Activated T-cell treated with anti-CD3 and anti-CD28 coated beads for 1 hour (primary cell): ENCODE measurements at places on chromosomes 6 and 20.

GRCh38 chr6:118370722-118371121 is 177.4 kb upstream of the PLN start:
- DNase-seq = no peak

DNA sequence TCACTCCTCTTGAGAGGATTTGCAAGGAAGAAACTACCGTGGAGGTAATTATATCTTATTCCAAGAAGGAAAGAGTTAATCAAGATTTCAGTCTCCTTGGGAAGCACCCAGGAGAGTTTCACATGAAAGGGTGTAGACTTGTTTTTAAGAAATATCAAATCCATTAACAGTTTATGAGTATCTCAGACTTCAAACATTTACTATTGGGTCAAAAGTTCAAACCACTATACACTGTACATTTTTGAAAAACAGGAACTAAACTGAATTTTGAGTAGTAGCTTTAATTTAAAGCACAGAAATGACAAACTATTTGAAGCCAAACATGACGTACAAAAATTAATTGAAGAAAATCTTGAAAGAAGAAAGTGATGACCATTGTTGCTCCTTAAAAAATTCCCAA is 164.0 kb downstream of the FOXC1 start:
- no peak for DNase-seq

GRCh38 chr20:2578475-2579192 is 42.3 kb downstream of the TMC2 start:
- DNase-seq = no peak

GRCh38 chr6:13724182-13724581 is 12.5 kb upstream of the RANBP9 start:
- no peak for DNase-seq

DNA sequence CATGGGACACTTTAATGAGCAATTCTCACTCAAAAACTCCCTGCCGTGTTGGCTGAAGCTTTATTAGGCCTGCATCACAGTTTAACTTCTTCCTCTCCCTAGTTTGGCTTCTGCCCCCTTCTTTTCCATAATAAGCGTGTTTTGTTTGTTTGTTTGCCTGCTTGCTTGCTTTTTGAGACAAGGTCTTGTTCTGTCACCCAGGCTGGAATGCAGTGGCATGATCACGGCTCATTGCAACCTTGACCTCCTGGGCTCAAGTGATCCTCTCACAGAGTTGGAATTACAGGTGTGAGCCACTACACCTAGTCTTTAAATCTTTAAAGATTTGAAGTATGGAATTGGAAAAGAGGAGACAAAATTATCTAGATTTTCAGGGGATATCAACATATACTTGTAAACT is 25.4 kb upstream of the DNAAF9 start:
- no peak for DNase-seq

DNA sequence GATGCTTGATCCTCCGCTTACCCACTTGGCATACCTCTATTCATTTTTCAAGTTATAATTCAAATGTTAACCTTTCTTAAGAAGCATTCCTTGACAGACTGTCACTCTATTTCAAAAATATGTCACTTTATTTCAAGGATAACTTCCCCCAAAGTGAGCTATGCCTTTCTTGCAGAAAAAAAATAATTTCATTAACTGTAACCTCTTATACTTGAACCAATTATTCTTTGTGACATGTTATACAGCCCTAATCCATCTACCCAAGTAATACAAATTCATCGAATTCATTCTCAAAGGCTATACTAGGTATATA is 9.3 kb upstream of the NHSL1 start:
- no peak for DNase-seq

DNA sequence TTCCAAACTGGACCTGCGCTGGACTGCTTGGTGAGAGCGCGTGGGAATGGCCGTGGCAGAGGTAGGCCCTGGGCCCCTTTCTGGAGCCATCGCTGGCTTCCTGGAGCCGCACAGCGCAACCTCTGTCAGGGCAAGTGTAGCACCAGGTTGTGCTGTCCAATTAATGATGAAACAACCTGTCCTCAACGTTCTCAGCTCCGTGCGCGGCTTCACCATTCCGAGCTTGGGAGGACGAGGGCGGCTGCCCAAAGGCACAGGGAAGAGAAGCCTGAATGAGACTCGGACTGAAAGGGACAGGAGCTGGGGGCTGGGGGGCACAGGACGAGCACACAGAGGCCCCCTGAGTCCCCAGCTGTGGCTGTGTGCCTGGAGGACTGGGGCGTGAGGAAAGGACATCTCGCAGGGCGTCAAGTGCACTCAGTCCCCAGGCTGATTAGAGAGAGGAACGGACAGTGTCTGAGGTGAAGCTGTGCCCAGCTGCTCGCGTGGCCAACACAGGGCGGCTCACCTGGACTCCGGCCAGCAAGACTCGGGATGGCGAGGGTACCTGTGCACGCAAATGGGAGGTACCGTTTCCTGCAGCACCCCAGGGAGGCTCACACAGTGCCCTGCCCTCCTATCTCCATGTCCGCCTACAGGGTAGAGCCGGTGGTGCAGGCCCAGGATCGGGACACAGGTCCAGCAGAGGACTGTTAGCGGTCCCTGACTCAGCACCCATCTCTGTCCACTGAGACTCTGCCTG is 403.3 kb downstream of the TAF4 start:
- no peak for DNase-seq

DNA sequence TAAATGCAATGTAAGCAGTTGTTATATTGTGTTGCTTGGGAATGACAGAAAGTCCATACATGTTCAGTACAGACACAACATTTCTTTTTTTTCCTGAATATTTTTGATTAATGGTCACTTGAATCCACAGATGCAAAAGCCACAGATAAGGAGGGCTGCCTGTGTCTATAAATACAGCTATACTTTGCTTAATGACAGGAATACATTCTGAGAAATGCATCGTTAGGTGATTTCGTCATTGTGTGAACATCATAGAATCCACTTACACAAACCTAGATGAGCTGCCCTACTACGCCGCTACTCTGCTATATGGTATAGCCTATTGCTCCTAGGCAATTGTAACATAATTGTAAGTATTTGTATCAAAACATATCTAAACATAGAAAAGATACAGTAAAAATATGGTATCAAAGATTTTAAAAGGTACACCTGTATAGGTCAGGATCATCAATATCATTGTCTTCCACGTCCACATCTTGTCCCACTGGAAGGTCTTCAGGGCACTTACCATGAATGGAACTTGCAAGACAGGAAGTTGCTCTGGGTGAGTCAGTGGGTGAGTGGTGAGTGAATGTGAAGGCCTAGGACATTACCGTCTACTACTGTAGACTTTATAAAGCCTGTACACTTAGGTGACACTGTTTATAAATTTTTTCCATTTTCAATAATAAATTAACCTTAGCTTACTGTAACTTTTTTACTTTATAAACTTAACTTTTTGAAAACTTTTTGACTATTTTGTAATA is 27.9 kb upstream of the POPDC3 start:
- DNase-seq = no peak

DNA sequence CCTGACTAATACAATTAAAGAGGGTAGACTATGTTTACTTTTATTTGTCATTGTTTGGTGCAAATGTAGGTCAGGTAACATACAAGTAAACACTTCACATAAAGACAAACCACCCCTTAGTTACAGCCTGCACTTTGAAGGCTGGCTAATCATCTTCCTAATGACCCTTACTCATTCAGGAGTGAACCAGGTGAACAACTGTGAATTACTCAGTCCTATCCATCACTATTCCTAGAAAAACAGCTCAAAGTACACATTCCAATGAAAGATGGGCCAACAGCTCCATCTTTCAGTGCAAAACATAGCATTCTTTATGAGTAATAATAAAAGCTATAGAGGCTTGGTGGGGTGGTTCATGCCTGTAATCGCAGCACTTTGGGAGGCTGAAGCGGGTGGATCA is 78.2 kb downstream of the FRK start:
- no peak for DNase-seq

DNA sequence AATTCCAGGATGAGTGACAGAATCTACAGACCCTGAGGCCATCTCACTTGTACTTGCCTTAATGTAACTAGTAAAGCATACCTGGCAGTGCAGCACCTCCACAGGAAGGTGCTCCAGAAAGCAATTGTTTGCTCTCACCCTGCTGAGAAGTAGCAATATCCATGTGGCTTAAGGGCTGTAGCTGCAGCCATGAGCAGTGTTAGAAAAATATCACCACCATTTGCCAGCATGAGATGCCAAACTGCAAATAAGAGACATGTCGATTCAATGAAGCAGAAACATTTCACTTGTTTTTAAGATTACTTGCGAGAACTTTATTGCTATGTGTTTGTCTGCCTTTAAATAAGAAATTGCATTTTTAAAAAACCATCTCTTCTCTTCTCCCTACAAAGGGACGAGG is 151.5 kb downstream of the PRL start:
- DNase-seq = no peak

- DNase-seq = peak; percentile 12
Measured at GRCh38 chr20:17530716-17531664, at the start of gene BFSP1. Gene BFSP1, minus strand, starts transcription at chr20:17531379. Its CDS starts 50 bp downstream, at chr20:17531329.

GRCh38 chr6:150301846-150302519 is 66.8 kb upstream of the IYD start:
- no peak for DNase-seq

GRCh38 chr6:170248111-170248805 is 42.6 kb downstream of the DLL1 start:
- DNase-seq = no peak

DNA sequence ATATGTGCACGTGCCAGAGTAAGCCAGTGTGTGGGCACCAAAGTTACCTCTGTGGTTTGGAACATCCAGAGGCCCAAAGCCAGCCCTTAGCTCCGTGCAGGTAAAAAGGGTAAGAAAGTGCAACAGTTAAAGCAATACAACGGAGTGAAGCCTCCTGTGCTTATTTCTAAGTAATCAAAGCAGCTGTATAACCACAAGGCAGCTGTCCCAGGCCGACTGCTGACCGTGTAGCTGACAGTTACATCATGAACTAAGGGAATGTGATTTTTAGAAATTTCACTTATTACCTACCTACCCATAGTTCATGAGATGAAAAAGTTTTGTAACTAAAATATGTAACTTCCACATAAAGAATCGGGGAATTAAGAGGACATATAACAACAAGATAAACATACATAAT is 121.2 kb upstream of the QKI start:
- no peak for DNase-seq

GRCh38 chr6:144681334-144681733 is 396.2 kb downstream of the UTRN start:
- no peak for DNase-seq

DNA sequence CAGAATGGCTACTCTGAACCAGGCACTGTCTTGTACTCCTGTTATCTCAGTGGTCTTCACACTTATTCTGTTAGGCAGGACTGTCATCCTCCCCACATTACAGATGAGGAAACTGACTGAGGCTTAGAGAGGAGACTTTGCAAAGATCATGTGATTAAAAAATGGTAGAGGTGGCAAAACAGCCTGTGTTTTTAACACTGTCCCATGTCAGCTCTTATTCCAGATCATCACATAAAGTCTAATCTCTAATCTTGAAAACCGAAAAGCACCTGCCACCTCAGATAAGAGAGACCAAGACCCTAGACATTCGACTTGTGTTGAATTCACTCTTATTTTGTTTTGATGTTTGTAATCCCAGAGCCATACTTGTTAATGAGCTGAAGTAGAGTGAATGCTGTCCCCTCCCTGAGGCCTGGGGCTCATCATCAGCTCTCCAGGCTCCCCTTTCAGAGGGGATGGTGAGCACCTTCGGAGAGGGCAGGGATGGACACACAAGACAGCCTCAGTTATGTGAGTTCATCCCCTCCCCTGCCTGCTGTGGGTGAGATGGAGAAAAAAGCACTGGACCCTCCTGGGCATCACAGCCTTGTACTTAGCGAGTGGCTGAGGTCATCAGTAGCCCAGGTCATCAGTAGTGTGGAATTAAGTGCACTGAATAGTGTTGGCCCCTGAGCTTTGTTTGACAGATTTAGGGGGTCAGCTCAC is 30.6 kb downstream of the MTHFD1L start:
- no peak for DNase-seq

DNA sequence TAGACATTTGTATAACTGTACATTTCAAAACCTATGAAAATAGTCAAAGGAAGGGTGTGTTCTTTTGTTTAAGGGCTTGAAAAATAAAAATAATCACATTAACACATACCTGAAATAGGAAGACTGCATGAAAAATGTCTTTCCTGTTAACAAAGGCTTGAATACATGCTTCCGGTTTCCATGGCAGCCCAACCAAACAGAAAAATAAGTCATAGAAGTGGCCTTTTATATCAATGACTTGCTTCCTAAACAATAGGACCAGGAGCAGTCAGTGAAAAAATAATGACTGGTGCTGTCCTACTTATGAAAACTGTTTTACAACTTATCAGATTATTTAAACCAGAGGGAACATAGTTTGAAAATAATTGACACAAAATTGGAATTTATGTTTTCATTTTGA is 412.6 kb upstream of the PLCB4 start:
- no peak for DNase-seq

DNA sequence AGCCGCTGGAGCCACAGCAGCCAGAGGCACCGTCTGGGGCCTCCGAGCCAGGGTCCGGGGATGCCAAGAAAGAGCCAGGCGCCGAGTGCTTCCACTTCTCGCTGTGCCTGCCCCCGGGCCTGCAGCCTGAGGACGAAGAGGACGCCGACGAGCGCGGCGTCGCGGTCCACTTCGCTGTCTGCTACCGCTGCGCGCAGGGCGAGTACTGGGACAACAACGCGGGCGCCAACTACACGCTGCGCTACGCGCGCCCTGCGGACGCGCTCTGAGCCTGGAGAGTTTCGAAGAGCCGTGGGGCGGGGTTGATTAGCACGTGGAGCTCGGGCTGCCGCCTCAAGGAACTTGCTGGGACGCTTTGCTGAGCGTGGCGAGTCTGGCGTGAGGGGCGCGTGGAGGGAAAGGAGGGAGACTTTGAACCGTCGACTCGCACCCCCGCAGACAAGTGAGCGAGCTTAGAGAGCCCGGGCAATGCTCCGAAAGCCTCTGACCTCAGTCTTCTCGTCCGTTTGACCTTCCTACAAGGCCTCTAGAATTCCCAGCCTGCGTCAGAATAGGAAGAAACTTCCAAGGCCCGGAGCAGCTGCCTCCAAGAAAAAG is 1.3 kb downstream of the PPP1R3G start:
- no peak for DNase-seq

GRCh38 chr6:52317841-52318581 is 33.5 kb upstream of the MCM3 start:
- DNase-seq = no peak

GRCh38 chr6:148831064-148831463 is 84.2 kb downstream of the UST start:
- no peak for DNase-seq

DNA sequence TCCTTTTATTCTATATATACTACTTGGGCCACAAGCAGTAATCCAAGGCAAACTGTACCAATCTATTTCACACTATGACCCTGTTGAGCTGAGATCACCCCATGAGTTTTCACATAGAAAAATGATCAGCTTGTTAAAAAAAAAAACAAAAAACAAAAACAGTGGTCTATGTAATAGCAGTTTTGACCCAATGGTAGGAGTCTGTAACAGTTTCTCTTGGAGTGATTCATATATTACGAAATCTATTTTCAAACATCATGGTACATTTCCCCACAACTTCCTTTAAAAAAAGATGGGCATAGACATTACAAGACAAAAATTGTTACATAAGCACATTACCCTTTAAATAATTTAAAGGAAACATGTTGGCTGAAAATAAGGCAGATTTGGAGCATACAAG is 78.1 kb downstream of the PRSS35 start:
- no peak for DNase-seq
